Right renal pelvis (tissue), 4 donors: ENCODE measurements at places on chromosomes 7 and 10.

- no peak for DNase-seq
These were observed 86.7 kb upstream of the ADRB1 start for GRCh38 chr10:113957013-113957412.

DNA sequence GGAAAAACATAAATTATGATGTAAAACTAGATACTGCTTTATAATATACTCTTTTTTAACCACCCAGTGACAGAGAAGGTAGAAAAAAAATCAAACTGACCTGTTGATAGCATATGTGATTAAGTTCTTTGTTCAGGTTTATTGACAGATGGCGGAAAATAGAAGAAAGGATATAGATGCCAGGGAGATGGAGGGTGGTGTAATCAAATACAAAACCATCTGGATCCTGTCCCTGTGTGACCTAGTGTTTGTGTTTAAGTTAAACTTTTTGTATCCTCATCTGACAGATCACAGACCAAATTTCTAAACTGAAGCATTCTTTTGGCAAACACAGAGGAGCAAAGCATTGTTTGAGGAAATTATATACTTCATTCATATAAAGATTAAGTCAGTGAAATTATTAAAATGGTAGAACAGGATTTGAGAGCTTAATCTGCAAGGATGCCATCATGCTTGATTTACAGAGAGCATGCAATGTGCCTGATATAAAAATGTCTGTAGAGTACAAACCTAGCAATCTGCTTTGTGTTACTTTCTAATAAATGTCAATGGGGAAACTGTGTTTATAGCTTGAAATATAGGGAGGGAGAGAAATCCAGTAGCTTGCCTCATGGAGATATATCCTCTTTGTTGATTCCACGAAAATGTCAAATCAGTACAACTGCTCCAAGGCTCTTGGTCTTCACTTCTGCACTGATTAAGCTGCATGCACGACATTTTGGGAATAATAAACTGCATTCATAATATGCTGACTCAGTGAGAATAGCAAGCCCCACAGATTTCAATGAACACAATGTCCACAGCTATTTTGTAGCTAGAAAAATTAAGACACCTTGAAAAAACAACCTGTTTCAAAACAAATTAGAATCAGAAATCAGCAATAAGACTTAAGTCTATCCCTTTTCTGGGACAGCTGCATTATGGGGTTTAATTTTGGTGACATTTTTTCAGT lies 39.0 kb downstream of the SEM1 start:
- no peak for DNase-seq

DNA sequence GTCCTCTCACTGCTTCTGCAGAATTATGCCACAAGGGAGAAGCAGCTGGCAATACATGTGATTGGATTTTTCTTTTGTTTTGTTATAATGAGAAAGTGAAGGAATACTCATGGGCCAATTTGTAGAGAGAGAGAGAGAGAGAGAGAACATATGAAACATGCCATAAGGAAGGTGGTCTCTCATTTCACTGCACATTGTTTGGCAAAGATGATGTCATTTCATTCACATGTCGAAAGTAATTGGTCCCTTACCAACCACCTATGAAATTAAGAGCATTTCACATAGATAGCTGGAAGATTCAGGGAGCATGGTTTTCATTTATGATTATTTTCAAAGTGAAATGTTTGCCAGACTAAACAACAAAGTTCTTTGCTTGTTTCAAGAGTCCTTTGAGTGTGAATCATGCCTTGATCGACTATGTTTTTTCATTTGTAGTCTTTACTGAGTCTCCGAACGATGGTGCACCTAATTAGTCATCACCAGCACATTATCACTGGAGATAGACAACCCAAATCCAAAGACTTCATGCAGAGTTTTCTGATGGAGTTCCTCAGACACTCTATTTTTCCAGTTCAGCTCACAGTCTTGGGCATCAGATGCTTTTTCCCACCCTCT lies 130.1 kb upstream of the ZEB1 start:
- no peak for DNase-seq

DNA sequence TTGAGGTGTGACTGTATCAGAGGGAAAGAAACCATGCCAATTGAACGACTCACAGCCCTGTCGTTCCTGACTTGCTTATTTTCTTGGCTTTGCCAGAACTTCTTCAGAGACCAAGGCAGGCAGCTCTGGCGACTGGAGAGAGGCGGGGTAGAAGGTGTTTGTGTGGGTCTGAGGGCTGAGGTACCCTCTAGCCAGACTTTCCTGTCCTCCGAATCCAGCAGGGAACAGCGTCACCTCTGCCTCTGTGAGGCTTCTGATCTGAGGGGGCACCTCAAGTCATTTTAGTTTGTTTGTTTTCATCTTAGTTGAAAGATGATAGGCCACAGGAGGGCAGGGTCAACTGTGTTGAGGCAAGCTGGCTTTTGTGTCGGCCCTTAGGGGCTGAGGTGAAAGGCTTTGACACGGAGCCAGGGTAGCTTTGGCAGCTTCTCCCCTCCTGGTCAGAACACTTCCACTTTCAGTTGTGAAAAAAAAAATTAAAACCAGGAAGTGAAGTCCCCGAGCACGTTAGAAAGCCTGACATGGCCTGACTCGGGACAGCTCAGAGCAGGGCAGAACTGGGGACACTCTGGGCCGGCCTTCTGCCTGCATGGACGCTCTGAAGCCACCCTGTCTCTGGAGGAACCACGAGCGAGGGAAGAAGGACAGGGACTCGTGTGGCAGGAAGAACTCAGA lies 1.9 kb downstream of the ACSL5 start:
- no peak for DNase-seq

GRCh38 chr10:122856902-122857301 lies 11.2 kb upstream of the CUZD1 start:
- no peak for DNase-seq

DNA sequence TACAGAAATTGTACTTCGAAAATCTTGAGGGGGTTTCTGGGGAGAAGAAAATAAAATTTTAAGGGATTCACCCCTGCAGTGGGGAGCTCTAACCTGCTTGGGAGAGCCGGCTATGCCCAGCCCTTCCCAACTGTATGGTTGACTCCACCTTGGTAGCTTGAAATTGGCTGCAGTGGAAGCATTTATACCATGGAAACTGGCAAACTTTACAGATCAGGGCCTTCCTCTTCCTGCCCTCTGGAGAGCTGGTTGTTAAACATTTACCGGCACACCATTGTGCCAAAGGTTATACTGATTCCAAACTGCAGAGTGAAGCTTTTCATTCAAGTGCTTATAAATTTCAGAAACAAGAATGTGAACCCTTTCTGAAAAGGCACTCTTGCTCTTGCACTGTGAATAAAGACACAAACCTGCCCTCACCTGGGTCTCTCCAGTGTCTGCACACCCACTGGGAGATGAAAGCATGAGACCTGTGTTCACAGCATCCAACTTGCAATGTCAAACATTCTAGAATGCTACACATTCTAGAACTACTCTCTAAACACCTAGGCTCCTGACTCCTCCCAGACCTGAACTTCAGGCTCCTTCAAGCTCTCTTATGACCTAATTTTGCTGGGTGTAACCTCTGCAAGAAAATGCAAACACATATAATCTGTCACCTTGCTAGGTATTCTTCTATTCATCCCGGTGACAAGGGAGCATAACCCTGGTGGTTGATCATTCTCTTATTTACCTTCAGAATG lies 44.7 kb downstream of the ABLIM1 start:
- DNase-seq, result no peak

DNA sequence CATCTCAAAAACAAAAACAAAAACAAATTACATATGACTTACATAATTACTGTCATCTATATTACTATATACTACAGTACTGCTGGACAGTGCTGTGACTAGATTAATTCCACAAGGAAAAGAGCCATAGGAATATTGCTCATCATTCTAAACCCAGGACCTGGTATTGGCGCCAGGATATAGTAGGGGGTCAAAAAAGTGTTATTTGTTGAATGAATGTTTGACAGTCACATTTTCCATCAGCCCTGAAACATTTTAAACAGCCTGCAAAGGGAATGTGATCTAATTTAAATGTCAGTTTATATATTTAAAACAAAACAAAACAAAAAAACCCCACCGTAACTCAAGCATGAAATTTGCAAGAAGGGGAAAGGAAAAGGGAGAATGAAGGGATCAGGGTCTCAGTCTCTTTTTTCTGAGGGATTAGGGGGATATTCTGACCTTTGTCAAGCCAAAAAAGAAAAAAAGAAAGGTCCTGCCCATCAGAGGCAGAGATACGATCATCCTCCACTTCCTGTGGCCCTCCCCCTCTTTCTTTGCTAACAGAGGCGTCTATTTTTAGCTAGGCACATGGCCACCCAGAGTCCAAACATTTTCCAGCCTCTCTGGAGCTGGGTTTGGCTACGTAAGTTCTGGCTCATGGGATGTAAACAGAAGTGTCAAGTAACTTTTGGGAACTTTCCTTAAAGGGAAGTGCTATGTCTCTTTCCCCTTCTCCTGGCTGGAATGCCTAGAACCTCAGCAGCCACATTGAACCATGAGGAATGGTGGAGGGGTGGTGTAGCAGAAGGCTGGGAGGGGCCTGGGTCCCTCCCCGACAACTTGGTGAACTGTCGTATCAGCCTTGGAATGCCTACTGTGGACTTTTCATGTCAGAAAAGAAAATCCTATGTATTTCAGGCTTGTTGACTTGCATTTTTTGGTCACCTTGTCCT lies 44.6 kb upstream of the DLG5 start:
- DNase-seq, result peak; percentile 41

DNA sequence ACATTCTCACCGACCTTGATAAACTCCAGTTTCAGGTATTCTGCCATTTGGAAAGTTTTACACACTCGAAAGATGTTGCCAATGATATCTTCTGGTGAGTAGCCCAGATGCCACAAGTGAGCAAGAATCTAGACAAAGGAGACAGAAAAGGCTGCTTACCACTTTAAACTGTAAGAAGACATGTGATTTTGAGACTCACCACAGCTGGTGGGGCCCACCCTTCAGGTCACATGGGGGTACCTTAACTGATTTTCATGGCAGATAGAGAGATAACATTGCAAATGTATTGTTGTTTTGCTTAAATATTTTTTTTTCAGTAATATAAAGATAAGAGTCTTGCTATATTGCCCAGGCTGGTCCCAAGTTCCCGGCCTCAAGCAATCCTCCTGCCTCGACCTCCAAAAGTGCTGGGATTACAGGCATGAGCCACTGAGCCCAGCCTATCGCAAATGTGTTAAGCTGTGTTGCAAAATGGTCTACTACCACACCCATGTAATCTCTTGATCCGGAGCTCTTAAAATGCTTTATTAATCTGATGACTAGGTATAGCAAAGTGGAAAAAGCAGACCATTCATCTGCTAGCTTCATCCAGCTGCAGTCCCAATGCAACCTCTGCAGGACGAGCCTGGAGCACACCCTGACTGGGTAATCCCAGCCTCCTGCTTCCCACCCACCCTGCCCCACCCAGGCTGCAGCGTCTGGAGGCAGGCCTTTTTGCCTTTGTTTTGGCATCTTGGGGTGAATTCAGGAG lies 18.5 kb downstream of the RFC2 start:
- no peak for DNase-seq

- DNase-seq, result no peak
These were observed 26.1 kb downstream of the LRRC4 start for GRCh38 chr7:128005117-128005516.

- no peak for DNase-seq
These were observed 366.5 kb upstream of the KLF6 start for GRCh38 chr10:4151466-4151865.

DNA sequence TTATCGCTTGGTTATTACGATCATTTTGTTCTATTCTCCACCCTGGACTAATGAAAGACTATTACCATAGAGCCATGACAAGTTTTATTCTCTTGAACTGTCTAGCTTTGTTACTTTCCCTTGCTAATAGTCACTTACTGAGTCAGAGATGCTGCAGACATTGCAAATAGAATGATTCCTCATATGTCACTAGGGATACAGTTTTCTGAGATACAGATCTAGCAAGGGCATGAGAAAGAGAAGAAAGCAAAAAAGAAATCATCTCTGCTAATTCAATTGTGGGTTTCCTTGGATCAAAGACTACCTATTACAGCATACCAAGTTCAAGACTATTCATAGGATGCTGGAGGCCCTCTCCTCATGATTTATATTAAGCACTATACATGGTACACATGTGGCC lies 204.3 kb downstream of the MBL2 start:
- no peak for DNase-seq

DNA sequence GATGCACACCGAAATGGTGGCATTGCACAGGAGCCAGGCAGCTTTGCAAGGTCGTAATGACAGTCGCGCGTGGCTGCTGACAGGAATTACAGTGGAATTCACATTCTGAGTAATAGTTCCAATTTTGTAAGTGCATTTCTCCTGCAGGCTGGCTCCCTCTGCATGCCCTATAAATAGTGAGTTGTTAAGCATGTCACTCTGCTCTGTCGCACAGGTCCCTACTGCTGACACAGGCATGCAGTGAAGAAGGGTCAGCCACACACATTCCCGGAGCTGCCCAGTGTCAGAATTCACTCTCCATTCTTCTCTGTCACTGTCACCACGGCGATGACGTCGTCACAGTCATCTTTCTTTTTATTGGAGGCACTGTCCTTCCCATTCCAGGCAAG lies 49.2 kb upstream of the SHH start:
- DNase-seq, result no peak

DNA sequence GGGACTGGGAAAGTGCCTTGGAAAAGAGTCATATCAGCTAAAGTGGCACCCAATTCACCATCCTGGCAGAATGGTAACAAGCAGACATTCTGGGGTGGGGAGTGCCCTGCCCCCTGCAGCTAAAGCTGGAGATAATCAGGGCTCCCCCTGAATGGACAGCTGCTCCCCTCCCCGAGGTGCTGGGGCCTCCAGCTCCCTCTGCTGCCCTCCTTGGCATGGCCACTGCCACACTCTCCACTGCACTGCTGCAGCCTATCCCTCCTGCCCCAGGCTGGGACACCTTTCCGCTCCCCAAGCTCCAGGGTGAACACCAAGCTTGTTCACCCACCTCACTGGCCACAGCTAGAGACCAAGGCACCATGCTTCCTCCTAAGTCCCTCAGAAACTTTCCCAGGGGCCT lies 9.8 kb upstream of the PARD3 start:
- no peak for DNase-seq

GRCh38 chr10:89035461-89035860 lies 44.9 kb downstream of the FAS start:
- DNase-seq, result no peak

DNA sequence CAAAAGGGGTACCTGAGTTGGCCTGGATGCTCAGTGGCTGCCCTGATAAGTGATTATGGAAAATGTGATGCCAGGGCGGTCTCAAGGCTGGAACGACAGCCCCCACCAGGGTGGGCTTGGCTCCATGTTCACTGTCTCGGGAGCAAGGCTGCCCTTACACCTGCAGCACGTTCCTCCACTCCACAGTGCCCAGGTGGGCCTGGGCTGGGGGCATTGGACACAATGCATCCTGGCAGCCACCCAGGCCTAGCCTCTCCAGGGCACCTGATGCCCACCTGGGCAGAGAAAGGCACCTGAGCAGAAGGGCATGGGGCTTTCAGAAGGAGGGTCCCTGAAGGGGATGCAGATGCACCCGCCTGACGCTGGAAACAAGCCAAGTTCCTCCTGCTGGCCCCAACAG lies 548.3 kb downstream of the DNAJB6 start:
- no peak for DNase-seq

GRCh38 chr10:125343118-125343925 lies 183.0 kb upstream of the CTBP2 start:
- DNase-seq, result no peak
